ENCODE measurements at places on chromosomes 6 and 20.

- DNase-seq: no peak
Observed at GRCh38 chr6:27141529-27142015, 105.9 kb upstream of the PRSS16 start.

DNA sequence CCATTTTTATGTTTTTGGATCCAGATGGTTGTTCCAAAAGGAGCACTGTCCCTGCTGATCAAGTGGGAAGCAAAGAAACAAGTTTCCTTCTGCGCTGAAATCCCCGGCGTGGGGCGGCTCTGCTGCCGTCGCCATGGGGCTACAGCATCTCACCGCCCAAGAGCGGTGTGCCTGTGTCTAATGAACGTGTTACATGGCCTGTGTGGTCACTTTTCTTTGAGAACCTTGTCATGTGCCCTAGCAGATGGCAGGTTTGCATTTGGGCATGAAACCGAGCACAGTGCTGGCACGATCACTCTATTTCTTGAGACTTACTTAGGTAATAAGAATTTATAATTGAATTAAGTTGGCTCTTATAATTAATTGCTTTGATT lies 51.9 kb downstream of the ZDHHC14 start:
- DNase-seq: no peak

DNA sequence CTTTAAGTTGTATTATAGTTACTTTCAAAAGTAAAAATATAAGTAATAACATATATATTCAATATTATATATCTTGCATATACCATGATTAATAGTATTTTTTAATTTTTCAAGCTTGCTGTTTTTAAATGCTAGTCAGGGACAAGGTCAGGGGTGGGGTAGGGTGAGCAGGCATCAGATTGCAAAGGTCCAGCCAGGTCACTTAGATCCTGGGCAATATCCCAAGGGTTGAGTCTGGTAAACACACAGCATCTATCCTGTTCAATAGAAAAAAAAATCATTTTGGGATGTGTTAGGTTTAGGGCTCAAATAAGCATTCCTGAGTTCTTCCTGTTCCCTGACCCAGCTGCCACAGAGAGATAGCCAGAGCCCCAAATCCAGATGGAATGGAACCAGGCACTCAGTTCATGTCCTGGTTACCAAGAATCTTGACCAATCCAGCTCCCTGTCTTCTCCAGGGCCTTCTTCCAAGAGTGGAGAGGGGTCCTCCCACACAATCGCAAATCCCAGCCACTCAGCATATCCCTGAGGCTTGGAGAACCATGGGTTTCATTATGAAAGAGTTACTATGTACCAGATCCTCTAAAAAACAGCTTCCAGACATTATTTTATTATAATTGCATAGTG lies 134.9 kb upstream of the TOP1 start:
- DNase-seq: no peak

DNA sequence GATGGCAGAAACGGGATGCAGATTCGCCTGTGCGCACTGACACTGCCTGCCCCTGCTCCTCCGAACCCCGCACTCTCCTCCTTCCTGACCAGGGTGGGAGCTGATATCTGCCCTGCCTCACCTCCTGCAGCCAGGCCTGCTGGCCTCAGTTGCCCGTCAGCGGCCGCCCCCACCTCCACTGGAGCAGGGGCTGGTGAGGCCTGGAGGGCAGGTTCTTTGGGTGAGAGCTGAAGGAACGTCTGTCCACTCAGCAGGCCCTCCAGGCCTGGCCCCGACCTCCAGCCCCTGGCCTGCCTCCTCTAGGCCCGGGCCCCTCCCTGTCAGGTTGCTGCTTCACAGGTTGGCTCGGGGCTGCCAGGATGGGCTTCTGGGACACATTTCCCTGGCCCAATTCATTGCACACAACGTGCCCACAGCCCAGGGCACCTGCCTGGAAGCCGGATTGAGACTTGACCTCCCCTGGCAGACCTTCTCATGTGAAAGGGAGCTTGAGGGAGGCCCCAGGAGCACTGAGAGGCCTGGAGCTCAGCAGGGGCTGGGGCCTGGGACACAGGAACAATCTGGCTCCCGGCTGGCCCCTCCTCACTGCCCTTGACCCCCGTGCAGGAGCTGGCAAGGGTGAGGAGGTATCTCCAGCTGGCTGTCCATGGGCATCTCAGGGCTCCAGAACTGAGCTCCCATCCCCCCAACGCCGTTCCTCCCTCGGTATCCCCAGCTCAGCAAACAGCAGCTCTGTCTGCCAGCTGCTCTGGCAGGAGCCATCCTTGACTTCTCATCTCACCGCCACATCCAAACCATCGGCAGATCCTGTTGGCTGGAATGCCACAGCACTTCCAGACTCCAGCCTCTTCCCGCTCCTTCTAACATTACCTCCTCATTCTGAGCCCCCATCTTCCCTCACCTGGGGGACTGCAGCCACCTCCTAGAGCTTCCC lies 39.5 kb downstream of the SPDEF start:
- DNase-seq: no peak

GRCh38 chr6:72271531-72271930 lies 350.3 kb upstream of the KCNQ5 start:
- no peak for DNase-seq

- peak; percentile 14 for DNase-seq
Observed at GRCh38 chr6:12890171-12890790, 173.7 kb downstream of the PHACTR1 start.

DNA sequence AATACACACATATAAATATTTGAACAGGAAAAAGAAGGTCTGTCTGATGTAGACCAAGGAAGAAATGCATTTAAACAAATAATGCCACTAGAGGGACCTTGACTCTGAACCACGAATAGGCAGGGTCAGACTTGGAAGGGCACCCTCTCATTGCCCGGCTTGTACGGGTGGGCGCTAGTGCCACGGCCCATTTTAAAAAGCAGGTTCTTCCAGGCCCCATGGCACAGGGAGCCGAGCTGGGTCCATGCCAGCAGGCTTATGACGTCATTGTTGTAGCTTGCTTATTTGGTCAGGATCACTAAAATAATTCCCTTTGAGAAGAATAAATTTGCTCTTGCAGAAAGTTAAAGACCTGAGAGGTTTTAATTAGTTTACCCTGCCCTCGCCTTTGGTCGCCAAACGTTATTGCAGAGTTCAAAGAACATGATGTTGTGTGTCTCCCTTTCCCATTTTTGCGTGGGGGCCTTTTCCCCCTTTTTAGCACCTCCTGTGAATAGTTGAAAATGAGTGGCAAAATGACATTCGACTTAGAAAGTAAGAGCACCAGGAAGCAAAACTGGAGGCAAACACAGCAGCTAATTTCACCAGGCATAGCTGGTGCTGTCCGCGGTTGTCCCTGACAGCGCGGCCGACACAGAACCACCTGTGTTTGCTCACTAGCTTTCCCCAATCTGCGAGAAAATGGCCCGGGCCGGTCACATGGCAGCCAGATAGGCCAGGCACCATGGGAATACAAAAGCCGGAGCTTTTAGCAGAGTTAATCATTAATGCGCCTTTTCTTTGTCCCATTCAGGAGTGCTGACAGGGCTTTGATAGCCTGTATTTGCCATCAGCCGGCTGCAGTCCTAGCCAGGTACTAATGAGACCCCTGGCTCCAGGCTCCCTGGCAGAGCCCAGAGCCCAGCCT lies 93.8 kb downstream of the FOXA2 start:
- DNase-seq: no peak

DNA sequence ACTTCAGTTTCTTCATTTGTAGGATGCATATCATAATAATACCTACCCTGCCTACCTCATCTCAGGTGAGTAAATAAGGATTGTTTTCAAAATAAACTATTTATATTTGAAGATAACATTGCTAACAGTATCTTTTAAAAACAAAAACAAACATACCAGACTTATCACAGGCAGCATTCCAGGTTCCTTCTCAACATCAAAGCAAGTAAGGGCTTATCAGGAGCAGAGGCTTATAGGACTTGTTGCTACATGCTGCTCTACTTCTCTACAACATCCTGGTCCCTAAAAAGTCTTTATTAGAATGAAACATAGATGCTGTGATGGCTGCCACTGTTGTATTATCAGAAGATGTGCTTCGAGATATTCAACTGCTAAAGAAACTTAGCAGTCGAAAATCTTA lies 149.2 kb upstream of the PRDM1 start:
- no peak for DNase-seq

- DNase-seq: no peak
Observed at GRCh38 chr20:12047838-12048432, 130.2 kb downstream of the BTBD3 start.

DNA sequence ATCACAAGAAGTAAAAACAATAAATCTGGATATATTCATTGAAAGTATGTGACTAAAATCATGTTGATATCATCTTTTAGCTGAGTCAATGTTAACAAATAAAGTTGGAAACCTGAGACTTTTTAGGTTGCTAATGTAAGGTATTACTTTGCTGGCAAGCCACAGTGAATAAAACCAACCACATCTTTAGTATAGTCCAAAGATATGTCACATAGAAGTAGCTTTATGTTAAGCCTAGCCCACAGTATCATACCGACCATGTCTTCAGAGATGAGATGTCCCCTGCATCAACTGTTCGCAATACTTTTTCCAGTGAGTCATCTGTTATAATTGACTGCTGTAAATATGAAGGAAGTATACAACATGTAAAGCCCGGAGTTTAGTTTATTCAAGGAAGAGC lies 107.6 kb upstream of the MCHR2 start:
- DNase-seq: no peak

DNA sequence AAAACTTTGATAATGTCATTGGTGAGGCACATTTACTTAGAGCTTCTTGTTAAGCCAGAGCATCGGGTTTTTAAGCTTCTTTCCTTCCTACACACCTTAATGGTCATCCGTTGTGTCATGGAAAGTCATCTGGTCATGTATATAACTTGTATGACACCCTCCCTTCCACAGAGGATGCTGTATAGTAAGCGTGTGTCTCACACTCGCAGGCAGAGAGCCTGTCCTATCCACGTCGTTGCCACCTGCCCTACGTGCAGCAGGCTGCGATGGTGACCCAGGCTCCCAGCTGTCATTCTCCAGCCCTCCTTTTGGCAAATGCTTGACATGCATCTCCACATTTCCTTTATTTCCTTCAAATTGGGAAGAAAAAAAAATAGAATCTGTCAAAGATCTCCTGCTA lies 85.6 kb downstream of the MYB start:
- no peak for DNase-seq

DNA sequence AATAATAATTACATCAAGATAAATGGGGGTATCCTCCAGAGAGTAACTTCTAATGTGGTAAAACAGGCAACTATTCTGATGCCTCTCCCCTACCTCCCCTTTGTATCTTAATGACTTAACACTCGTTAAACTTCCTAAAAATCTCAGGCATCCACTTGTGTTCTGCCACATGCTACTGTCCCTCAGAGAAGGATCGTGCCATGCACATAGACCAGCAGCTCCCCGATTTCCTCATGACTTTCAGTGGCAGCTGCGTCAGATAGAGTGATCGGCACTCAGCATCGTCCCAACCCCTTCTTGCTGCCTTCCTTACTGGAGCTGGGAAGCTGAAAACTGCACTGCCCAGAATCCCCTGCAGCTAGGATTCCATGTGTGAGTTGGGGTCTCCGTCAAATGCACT lies 32.1 kb downstream of the RIPOR2 start:
- no peak for DNase-seq

- DNase-seq: no peak
Observed at GRCh38 chr6:4559281-4559875, 216.8 kb upstream of the CDYL start.

- DNase-seq: no peak
Observed at GRCh38 chr6:52337633-52338290, 24.2 kb upstream of the PAQR8 start.

DNA sequence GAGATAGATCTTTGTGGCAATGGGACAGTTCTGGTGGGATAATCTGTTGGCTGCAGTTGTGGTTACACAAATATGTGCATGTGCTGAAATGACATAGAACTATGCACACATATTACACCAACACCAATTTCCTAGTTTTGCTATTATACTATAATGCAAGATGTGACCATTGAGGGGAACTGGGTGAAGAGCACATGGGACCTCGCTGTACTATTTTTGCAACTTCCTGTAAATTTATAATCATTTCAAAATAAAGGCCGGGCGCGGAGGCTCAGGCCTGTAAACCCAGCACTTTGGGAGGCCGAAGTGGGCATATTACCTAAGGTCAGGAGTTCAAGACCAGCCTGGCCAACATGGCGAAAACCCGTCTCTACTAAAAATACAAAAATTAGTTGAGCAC lies 8.7 kb downstream of the ARMC12 start:
- no peak for DNase-seq

GRCh38 chr20:36472637-36473090 lies 68.7 kb upstream of the MYL9 start:
- DNase-seq: no peak

All from KBM-7 (cell line).